Substantia nigra (tissue), 51 donors: ENCODE measurements at places on chromosomes 16 and 17.

DNA sequence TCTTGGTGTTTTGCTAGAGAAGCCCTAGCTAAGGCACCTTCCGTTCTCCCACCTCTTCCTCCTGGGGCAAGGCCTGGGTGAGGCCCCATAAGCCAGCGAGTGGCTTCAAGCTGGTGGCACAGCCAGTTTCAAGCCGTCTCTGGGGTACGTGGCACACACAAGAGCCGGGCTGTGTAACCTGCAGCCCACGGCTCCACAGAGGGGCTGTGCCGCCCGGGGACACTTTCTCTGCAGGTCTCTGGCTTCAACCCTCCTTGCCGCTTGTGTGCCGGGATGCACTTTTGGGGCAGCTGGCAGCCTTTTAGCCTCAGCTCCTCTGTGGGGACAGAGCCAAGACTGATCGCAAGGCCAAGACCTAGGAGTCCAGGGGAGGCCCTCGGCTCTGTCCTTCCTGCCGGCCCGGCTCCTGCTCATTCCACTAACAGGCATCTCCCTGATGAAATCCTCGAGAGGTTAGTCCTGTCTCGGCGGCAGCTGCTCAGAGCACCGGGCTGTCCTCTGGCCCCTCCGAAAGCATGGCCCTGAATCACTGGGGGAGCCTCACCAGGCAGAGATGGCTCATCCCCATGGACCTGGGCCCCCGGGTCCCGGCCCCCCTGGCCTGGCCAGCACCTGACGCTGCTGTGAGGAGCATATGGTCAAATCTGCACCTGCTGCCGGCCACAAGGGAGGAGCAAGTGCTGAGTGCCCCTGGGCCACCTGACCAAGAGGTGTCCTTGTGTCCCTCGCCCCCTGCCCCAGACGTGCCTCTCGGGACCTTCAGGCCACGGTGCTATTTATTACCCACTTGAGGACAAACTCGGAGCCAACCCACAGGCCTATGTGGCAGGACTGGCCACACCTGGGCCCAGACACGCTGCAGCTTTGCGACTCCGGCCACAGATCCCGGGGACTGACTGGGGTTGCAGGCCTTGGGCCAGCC is 98.5 kb downstream of the METRNL start:
- DNase-seq, result no peak

DNA sequence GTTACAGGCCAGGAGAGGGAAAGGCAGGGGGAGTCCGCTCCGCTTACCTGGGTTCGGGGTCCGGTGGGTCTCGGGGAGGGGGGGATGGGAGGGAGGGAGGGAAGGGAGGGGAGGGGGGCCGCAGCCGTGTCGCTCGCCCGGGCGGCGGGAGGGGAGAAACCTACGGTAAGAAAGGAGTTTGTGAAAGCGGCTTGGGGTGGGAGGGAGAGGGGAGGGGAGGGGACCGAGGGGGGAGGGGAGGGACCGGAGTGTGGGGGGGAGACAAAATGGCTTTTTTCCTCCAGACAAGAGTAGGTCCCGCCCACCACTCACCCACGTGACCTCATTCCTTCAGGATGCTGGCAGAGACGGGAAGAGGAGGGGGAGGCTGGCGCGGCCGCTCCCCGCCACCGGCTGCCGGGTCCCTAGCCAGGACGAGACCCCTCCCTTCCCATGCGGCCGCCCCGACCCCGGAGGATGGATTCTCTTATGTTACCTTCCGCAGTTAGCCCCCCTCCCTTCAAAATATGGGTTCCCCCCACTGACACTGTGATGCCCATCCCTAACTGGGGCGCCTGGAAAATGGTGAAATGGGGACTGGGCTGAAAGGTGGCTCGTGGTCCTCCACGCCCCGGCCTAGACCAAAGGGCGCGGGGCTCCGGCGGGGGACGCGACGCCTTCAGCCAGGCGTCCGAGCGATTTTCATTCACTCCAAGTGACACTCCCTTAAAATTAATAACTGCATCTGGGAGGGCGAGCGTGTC is at the start of gene PCGF2:
Gene PCGF2, minus strand, starts transcription at position 188 of the 743 bp plus-strand sequence. CDS start 7,934 bp downstream, outside the sequence.
- no peak for DNase-seq

DNA sequence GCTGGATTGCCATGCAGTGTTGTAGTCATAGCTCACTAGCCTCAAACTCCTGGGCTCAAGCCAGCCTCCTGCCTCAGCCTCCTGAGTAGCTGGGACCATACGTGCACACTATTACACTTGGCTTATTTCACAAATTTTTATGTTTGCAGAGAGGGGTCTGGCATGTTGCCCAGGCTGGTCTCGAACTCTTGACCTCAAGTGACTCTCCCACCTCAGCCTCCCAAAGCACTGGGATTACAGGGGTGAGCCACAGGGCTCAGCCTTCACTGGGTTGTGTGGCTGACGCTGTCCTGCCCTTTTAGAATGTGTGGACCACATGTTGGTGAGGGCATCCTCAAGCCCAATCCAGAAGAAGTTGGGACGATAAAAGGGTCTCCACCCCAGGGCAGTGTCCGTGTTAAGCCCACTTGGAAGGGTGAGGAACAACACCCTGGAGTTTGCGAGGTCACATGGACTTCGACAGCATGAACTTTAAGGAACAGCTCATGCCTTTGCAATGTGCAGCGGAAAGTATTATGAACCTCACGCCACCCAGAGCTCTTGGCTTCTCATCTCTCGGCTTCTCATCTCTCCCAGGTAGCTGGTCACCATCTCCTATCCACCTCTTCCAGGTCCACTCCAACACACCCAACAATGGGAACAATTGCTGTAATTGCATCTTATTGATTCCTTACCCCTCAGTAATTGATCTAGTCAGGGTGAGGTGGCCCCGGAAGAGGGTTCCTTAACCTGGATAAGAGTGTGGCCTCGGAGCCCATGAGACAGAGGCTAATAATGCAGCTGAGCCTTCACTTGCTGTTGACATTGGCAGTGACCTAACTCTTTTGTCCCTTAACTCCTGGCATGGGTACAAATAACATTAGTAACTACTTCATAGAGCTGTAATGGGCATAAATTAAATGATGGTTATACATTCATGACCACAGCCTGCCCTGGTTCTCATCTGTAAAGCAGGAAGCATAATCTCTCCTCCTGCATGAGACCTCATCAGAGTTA is 6.7 kb downstream of the FOXL1 start:
- DNase-seq, result no peak

DNA sequence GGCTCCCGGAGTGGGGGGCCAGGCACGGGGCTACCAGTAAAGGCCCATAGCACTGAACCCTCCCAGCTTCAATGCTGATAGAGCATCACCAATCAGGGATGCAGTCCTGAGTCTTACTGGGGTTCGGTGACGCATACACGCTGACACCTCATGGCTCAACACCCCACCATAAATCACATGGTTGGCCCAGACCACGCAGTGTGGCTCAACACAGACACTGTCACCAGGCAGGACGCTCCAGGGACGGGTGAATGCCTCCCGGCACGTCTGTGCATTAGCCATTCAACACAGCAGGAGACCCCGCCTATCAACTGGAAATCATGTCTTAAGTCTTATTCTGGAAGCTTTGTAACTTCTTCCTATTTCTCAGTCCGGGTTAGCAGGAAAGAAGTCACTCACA is 35.0 kb downstream of the NECAB2 start:
- no peak for DNase-seq

DNA sequence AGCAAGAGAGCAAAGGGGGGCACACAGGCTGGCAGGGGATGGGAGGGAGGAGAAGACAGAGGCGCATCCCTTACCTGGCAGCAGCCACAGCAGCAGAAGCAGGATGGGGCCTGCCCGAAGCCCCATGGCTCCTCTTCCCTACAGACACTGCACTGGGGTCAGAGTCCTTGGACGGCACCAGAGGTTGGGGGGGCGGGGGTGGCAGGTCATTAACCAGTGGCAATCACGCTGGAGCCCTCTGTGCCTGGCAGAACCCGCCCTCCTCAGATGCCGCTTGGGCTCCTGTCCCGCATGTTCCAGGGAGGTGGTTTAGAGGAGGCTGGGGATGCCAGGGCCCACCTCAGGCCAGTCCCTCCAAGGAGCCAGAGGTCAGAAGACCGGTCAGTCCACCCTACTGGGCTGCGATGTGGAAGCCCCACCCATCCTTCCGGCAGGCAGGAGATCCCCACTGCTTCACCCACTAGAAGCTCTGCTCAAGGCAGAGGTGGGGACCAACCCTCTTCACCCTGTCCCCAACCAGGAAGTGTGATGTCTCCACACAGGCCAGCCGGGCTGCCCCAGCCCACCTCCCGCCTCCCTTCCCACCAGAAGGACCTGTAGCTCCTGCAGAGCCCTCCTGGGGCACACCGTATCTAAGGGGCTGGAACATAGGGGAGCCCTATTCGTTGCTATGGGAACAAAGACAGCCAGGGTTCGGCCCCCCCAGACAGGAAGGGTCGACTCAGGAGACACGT is 11.7 kb downstream of the ZG16B start:
- DNase-seq, result no peak

DNA sequence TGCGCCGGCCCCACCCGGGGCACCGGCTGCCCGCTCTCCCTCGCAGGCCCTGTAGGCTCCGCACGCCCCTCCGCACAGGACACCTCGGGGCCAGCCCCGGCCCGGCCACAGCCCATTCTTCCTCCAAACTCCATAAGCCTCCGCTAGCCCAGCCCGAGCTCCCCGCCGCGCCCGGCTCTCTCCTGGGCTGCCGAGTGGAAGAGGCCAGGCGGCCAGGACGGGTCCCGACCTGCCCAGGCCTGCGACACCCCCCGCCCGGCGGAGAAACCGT is 397 bp downstream of the NCOR1 start:
- peak; percentile 62 for DNase-seq

DNA sequence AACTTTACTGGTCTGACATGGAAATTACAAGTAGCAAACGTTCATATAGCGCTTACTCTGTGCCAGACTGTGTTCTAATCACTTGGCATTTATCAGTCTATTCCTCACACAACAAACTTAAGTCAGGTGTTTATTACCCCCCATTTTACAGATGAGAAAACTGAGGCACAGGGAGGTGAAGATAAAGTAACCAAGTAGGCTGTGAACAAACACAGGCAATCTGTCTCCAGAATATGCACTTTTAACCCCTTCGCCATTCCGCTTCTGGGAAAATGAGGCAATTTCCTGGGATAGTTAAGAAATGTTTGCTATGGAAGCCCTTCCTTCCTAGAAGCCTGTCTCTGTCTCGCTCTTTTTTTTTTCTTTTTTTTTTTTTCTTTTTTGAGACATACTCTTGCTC is 12.2 kb upstream of the CXCL16 start:
- DNase-seq, result no peak

- peak; percentile 76 for DNase-seq
Observed at GRCh38 chr16:67993207-67994039, 5.9 kb downstream of the DPEP2 start.

- no peak for DNase-seq
Observed at GRCh38 chr17:1643999-1644492, 1.5 kb downstream of the SCARF1 start.

DNA sequence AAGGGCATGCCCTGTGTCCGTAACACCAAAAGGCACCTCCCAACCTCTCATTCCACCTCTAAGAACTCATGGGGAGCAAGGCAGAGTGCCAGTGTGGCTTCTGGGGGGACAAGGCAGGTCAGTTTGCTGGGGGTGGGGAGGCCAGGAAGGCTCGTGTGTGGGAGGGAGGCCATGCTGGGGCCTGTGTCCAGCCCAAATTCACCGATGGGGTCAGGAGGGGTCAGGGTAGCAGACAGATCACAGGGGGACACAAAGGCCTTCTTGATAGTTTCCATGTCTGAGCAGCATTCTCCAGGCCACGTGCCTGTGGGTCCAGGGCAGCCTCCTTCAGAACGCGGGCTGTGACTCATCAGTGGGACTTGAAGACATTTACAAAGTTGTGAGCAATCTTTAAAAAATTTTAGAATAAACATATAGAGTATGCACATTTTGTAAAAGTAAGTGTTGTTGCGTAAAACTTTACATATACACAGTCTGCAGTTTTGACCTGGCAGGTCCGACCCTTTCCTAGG is 20.9 kb downstream of the SPACA3 start:
- no peak for DNase-seq

GRCh38 chr17:81066072-81066471 is 31.1 kb downstream of the BAIAP2 start:
- DNase-seq, result no peak

- no peak for DNase-seq
Observed at GRCh38 chr17:40344421-40345160, 19.9 kb downstream of the GJD3 start.
